CD4-positive, alpha-beta T cell treated with Interleukin-17A for 4 hours (primary cell): ENCODE measurements at places on chromosomes 2 and 18.

DNA sequence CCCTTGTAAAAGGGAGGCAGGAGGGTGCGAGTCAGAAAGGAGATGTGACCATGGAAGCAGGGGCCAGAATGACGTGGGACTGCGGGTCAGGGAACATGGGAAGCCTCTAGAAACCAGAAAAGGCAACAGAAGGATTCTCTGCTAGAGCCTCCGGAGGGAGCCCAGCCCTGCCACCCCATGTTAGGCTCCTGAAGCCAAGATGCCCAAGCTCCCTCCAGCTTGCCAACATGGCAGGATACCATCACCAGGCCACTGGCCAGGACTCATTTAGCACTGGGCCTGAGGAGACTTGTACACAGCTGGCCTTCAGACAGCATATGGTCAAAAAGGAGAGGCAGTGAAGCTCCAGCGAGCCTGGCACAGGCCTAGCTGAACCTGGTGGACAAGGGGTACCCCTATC, 5.6 kb downstream of the TMEM247 start:
- no peak for DNase-seq

DNA sequence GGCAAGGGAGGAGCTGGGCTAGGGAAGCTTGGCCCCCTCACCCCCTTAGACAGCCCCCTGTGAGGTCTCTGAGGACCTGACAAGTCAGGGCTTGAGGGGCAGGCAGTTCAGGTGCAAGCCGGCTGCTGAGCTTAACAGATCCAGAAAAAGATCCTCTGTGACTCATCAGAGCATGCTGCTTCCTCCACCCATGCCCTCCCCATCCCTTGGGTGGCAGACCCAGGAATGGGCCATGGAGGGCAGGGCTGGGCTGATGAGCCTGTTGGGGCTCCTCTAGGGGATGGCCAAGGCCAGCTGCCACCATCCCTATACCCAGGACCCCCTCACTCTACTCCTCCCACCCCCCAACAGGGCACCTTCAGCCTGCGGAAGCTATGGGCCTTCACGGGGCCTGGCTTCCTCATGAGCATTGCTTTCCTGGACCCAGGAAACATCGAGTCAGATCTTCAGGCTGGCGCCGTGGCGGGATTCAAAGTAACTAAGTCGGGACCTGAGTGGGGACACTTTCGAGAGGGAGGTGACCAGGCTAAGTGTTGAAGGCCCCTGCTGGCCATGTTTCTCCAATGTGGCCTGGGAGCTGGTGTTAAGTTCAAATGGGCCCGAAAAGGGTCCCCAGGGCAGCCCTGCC, 1.9 kb downstream of the SLC11A1 start:
- DNase-seq, result no peak

GRCh38 chr18:58078889-58079573, 35.0 kb downstream of the NEDD4L start:
- DNase-seq, result no peak

DNA sequence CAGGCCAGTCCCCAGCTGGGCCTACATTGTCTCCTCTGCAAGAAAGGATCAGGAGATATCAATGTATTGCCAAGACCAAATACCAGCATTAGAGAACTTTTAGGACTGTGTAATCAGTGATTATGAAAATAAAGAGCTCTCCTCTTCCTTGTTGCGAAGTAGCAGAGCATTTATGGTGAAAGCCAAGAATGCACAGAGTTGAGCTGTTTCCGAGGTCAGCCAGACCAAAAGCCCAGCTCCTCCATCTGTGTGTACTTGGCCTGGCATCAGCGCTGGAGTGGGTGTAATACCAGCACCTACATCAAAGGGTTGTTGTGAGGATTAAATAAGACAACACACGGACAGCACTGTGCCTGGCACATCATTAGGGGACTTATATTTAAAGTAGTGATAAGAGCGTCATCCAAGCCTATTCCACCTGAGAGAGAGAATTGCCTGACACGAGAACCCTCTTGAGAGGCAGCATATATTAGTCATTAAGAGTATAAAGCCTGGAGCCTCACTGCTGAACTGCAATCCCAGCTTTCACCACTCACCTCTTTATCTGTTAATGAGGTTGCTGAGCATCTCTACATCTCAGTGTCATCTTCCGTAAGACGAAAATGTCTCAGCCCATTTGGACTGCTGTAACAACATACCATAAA, 7.4 kb upstream of the SLC16A14 start:
- no peak for DNase-seq

DNA sequence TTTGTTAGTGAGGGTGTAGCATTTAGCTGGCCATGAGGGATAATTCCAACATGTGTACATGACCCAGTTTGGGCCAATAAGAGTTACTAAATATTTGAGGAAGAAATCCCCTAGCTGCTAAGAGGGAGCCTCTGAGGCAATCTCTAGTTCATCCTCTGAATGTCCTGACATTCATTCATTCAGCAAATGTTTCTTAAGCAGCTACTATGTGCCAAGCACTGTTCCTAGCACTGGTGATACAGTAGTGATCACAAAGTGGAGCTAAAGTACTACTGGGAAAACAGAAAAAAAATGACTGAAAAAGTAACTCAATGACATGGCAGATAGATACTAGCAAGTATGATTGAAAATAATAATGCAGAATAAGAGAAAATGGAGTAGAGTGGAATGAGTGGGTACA, 79.8 kb upstream of the PID1 start:
- no peak for DNase-seq

DNA sequence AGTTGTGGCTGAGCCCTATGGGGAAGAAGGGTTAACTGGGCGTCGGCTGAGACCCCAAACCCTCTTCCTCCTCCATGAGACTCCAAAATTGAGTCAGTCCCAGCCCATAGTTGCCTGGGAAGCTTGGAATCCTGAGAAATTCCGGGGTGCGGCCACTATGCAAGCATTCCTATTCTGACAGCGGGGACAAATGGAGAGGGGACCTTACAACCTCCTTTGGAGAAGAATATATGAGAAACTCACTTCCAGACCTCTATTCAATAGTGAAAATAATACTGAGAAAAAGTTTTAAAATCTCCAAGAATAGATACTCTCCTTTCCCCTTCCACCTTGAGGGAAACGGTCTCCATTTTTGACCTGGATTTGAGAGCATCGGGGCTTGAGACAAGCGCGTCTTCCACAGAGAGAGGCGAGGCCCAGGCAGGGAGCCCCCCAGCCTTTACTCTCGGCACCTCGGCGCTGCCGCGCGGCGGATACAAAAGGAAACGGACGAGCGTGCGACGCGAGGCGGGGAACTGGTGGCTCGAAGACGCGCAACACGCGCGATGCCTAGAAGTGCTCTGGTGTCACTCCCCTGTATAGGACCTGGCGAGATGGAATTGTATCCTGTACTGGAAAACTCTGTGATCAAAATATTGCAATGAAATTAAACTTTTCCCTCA, 11.1 kb downstream of the NR4A2 start:
- DNase-seq, result peak; percentile 52

DNA sequence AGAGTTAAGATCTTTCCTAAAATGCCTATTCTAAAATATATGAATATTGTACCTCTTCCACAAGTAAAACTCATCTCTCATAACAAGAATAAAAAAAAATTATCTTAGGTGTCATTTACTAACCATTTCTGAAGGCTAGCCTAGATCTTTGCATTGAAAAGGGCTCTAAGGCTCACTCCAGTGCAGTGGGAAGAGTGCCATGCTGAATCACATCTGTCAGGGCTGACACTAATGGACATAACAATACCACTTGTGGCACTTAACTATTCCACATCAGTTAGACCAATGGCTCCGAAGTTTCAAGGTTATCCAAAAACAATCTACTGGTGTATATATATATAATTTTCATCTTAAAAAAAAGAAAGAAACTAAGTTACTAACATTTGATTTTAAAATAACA, 130.2 kb downstream of the EXOC6B start:
- DNase-seq, result no peak

- no peak for DNase-seq
Observed at GRCh38 chr18:28854964-28855363, 678.0 kb upstream of the CDH2 start.

GRCh38 chr2:28750316-28751251, 1.0 kb upstream of the PPP1CB start:
- DNase-seq, result peak; percentile 28

DNA sequence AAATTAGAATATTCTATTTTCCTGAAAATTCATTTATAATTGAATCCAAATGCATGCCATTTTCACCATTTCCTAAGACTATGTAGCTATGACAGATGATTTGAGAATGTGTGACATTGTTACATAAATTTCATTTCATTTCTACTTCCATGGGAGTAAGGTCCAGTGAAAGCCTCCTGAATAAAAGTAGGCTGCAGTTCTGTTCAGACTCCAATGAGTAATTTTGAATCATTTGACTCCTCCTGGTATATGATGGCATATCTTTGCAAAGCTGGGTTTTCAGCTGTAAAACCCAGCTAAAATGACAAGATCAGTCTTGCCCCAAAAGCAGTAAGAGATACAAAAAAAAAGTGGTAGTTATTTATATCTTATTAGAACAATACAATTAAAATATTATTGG, 101.0 kb upstream of the DNAJC10 start:
- no peak for DNase-seq

GRCh38 chr2:103183061-103183460, 421.2 kb downstream of the TMEM182 start:
- DNase-seq, result no peak

DNA sequence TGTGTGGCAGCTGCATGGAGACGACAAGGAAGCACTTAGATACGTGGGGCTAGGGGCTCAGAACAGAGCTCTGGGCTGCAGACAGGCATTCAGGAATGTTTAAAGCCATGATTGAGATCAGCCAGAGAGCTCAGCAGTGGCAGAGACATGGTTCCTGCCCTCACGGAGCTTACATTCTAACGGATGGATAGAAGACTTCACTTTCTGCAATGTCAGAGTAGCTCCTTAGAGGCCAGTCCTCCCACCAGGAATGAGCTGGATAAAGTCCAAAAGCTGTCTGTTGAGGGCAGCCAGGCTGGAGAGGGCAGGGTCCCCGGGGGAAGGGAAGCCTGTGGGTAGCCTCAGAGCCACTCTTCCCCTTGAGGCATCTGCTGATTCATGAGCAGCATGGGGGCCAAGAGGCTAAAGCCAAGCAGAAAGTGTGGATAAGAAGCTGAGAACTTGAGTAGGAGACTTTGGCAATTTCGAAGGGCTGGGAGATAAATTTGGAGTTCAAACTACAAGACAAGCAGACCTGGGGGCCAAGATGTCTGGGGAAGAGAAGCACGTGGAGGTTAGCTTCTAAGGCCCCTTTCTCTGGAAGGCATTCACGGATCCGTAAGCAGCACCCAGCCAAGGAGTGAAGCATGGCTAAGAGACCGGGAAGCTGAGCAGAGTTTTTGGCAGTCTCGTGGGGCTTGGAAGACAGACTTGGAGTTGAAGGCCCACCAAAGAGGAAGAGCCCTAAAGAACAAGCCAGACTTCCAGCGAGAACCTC, 9.7 kb upstream of the CIB4 start:
- no peak for DNase-seq

DNA sequence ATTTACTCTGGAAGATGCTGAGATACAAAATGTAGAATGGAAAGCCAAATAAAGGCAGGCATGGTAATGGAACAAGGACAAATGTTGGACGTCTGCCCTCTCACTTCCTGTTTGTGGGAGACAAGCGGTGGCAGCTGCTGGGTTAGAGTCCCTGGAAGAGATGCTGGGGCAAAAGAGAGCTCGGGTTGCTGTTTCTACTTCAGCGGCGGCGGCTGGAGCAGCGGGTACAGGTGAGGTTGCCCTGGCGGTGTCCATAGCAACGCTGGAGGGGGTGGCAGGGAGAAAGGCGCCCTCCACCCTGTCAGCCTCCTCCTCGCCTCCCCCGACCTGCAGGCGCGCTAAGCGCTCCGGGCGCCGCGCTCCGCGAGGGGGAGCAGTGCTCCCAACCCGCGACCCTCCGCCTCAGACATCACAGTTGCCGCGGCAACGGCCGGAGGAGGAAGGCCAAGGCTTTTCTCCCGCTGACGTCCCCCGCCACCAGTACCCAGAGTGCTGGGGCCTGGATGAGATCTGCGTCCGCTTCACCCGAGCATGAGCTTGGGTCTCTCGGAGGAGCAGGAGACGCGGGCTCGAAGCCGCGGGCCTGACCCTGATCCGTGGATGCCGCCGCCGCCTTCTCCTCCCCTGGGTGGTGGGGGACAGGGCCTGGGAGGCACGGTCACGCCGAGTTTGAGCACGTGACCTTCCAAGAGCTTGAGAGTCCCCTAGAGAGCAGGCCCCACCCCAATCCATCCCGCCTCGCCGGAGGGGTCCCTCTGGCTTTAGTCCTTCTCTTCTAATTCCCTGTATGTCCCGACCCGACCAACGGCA, 65.6 kb downstream of the NOL4 start:
- DNase-seq, result no peak

GRCh38 chr2:26492749-26493515, 15.0 kb upstream of the OTOF start:
- no peak for DNase-seq

DNA sequence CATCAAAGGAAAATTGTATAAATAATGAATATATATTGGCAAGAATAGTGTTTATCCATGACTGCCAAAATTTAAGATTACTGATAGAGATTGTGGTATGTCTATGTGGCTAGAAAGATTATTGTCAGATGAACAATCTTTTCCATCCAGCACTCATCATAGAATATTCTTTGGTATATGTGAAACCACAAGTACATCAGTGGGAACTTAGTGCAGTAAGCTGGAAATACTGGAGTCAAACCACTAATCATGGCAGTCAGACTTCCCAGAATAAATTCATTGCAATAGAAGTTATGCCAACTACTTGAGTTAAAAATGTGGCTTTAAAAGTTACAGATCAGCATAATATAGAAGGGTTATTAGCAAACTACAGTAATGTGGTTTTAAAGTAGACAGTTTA, 310.3 kb downstream of the GULP1 start:
- no peak for DNase-seq

- DNase-seq, result no peak
Observed at GRCh38 chr18:24656551-24657443, 196.4 kb downstream of the HRH4 start.

GRCh38 chr2:9144617-9145016, 62.0 kb upstream of the ASAP2 start:
- no peak for DNase-seq

GRCh38 chr2:218401890-218402289, 2.2 kb downstream of the CTDSP1 start:
- no peak for DNase-seq

DNA sequence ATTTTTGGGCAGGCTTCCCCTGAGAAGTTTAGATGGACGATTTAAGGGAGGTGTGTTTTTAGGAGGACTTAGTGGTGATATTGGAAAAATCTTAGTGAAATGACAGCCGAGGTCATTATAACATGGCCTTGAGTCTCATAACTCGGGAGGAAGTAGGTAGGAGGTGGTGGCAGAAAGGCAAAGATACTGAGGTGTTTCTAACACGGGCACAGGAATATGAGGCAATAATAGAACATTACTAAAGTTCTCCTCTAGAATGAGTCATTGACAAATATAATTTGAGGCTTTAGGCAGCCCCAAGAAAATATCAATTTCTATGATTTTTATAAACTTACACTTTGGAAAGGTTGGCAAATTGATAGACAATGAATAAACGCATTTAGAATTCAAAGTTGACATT, 146.1 kb upstream of the ZEB2 start:
- no peak for DNase-seq

DNA sequence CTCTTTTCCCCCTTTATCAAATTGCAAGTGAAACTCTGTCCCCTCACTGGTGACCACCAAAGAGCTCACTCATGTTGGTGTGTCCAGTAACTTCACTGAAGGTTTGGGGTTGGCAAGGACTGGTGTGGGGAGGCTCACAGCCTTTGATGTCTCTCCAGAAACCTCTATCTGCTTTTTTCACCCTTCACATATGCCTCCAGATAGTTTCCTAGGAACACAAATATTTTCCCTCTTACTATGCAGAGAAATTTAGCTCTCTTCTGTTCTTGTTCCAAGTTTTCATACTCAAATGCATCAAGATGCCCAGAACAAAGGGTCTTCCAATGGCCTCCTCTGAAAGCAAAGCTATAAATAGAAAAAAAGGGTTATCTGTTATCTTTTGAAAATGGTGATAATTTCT, 20.7 kb downstream of the DTNA start:
- DNase-seq, result no peak
